Activated naive CD8-positive, alpha-beta T cell treated with anti-CD3 and anti-CD28 coated beads for 36 hours (primary cell): ENCODE measurements at places on chromosomes 3 and 15.
A peak's percentile ranks its signal among the peaks of the same experiment; 100 is the strongest.

DNA sequence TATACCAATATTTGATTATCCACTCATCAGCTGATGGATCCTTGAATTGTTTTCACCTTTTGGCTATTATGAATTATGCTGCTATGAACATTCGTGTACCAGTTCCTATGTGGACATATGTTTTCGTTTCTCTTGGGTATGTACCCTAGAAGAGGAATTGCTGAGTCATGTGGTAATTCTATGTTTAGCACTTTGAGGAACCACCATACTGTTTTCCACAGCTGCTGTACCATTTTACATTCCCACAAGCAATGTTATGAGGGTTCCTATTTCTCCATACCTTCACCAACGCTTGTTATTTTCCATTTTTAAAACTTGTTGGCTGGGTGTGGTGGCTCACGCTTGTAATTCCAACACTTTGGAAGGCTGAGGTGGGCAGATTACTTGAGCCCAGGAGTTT is 62.9 kb downstream of the RPLP1 start:
- no peak for DNase-seq

DNA sequence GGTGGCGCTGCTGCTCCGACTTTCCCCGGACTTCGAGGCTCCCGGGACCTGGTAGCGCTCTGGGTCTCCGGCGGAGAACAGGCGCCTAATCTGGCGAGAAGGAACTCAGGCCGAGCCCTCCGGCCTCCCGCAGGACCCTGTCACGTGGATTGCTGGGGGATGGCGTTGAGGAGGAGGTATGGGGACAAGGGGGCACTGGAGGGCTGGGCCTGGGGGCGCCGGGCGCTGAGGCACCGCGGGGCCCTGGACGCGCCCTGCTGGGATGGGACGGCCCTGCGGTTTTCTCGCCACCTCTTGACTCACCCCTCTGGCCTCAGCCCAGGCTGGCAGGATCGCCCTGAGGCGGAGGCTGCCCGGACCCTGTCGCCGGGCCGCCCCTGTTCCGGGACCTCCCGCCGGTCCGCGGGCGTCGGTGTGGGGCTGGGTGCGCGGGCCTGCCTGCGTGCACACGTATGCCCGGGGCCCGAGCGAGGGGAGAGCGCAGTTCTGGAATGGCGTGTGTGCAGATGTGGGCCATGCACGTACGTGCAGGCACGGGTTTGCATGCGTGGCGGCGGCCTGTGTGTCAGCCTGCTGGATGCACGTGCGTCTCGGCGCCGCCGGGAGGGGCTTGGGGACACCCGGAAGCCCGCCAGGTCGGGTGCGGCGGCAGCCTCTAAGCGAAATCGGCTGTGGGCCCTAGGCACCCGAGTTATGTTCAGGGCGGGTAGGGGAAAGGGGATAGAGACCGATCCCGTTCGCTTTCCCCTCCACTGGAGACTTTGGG is 752 bp downstream of the C15orf39 start:
- peak; percentile 89 for DNase-seq

DNA sequence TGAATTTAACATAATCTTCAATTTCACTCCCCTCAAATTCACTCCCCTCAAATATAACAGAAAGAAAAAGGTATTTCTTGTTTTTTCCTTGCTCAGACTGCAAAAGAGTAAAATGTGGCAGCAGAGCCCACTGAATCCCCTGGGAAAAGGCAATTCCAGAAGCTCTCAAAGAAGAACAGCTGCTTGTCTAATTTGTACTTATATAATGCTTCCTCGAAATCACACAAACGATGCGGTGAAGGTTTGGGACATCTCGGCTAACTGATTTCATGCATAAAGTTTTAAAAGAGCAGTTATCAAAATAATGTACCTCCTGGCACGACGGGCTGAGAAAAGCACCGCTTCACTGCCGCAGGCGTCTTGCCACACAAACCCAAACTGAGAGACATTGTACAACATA is 10.7 kb downstream of the BDH1 start:
- no peak for DNase-seq

DNA sequence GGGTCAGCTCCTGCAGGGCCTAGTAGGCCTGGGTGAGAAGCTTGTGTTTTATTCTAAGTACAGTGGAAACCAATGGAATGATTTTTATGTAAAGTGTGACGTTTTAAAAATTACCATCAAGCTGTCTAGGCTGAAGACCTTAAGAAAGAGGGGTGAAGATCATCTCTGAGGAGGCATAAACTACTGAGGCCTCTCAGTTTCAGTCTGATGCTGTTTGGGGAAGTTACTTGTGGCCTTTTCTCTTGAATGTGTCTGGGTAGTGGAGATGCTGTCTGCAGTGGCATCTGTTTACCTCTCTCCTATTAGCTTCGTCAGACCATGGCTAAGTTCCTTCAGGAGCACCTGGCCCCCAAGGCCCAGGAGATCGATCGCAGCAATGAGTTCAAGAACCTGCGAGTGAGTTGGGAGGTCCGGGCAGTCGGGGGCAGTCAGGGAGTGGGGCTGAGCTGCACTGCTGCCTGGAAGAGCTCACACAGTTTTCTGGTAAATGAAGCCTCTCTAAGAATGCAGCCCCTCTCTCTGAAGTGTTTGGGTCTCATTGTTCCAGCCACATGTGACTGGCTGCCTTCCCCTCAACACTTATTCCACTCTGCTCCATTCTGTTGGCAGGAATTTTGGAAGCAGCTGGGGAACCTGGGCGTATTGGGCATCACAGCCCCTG is 1.9 kb downstream of the IVD start:
- DNase-seq: no peak

GRCh38 chr15:52220937-52221660 is 29.9 kb upstream of the GNB5 start:
- no peak for DNase-seq

GRCh38 chr3:152356870-152357276 is 88.1 kb downstream of the MBNL1 start:
- no peak for DNase-seq

DNA sequence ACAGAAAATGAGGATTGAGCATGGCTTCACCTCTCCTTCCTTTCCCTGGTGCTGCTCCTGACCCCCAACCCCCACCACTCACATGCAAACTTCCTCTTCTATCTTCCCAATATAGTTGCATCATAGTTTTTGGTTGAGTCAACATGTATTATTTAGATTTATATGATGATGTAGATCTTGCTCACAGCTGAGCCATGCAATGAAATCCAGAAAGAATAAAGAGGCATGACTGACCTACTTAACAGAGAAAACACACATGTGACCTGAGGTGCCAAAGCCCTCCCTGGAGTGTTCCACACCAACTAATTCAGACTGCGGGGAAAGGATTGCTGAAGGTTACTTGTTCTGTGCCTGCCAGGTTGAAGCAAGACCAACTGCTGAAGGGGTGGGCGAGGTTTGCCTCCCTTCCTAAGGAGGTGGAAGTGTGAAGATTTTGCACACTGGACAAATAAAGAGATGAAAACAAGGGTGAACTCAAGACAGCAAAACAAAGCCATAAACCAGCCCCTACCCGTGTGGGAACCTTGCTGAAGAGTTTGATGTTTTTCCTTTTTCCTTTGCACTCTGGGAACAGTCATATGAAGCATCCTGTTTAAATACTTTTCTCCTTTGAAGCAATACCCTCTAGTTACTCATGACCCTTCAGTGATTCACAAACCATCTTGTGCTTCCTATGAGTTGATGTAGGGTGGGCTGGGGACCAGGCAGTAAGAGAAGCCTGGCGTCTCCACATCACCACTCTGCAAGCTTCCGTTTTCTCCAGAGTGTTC is 155.2 kb upstream of the UBE2E1 start:
- no peak for DNase-seq
